LoVo (cell line): ENCODE measurements at places on chromosomes 3 and 15.

DNA sequence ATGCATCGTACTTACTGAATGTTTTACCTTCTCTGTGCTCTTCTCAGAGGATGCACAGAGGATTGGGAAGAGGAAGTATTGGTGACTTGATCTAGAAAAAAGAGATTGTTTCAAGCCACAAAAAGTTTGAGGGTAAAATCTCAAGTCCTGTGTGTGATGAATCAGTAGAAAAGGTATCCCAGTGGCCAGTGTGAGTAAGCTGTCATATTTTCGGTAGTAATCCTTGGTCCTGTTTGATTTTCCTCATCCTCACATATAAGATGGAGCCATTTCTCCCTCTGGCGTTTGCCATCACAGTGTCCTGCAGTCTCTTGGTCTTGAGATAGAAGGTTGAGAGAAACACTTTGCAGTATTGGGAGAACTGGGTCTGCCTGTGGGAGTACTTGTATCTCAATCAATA is 166.8 kb downstream of the LPP start:
- DNase-seq = no peak

DNA sequence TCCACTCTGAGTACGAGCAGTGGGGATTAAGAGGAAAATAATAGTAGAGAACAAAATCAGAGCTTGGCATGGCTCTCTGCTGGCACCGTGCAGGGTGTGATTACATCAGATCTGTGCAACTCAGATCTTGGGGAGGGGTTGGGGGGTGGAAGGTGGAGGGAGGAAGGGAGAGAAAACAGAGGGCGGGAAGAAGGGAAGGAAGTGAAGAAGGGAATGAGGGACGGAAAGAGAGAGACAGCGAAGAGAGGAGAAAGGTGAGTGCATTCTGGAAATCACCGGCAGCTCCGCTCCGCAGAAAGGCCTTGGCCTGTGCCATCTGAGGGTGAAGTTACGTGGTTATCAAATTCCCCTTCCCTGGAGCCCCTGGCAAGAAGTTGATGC is 31.0 kb upstream of the ADAMTS17 start:
- no peak for DNase-seq

- DNase-seq = peak; percentile 88
Observed at GRCh38 chr15:101167753-101168462, 83.9 kb downstream of the CHSY1 start.

DNA sequence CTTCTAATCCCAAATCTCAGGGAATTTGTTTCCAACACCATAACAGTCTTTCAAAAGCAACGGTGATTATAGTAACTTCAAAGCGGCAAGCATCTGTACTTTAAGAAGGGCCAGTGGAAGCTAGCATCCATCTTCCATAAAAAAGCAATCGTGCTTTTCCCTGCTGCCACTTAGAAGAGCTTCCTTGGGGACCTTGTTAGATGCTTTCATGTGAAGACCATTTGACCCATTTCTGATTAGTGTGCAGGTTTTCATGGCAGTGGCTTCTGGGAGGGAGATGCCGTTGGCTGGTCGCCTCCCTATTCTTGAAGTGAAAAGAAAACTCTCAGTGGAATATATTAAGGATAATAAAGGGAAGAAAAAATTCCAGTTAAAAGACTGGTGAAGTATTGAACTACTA is 354.1 kb downstream of the ROBO2 start:
- DNase-seq = no peak

DNA sequence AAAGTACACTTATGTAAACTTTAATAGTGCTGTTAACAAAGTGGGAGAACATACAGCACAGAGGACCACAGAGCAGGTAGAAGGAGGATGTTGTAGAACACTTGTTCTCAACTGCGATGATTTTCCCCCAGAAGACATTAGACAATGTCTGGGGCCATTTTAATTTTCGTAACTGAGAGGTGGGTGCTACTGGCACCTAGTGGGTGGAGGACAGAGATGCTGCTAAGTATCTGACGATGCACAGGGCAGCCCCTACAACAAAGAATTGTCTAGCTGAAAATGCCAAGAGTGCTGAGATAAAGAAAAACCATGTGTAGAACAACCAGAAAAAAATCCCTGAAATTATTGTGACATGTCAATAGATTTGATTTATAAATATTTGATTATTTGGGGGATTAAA is 5.0 kb upstream of the KBTBD8 start:
- no peak for DNase-seq

- DNase-seq = no peak
Observed at GRCh38 chr3:167691366-167691765, 37.6 kb upstream of the WDR49 start.

- DNase-seq = no peak
Observed at GRCh38 chr3:13303410-13303809, 116.7 kb downstream of the NUP210 start.
